Frontal cortex (tissue), 4 donors: ENCODE measurements at places on chromosomes 16 and 17. TPM values are rescaled to one million over a fixed set of nuclear protein-coding genes. Genes with fewer than 3 reads are reported as not detected.

The FN3KRP gene
- 24.1 TPM for total RNA-seq

The KRTAP3-3 gene
- total RNA-seq, result not detected

DNA sequence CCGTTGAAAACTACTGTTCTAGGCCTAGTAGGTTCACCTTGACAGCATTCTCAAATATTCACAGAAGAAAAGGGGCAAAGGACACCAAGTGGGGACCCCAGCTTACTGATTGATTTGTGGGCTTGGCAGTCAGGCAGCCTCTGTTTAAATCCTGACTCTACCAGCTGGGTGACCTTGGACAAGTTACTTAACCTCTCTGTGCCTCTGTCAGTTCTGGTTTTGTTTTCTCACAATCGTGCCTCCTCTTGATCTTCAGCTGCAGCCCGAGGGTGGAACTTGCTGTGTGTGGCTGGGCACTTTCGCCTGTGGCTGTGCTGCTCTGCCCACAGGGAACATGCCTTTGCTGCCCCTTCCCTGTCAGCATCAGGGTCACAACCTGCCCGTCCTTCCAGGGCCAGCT, 17.8 kb downstream of the RAP1GAP2 start:
- DNase-seq, result no peak

GRCh38 chr17:42708588-42708987, 26.3 kb downstream of the CNTNAP1 start:
- no peak for DNase-seq

- DNase-seq, result no peak
Observed at GRCh38 chr16:17520561-17520960, 49.8 kb upstream of the XYLT1 start.

DNA sequence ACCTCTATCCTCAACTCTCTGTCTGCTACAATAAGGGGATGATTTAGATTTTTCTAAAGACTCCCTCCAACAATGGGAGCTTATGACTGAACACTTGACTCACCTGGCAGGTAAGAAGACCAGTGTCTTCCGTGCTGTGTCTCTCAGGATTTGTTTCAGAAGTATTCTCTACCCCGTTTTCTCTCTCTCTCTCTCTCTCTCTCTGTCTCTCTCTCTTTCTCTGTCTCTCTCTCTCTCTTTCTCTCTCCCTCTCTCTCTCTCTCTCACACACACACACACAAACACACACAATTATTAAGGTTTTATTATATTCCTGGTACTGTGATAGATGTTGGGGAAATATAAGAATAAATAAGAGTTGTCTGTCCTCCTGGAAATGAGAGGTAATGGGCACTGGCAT, 263.9 kb downstream of the TOX3 start:
- no peak for DNase-seq

The ADCY9 gene
- total RNA-seq, result 6.5 TPM

The KRT25 gene
- not detected for total RNA-seq

GRCh38 chr16:88526008-88526905, 43.9 kb upstream of the ZC3H18 start:
- DNase-seq, result no peak

The DNAAF8 gene
- 1.2 TPM for total RNA-seq

- DNase-seq, result no peak
Observed at GRCh38 chr17:50505591-50506130, 2.6 kb upstream of the MYCBPAP start.

DNA sequence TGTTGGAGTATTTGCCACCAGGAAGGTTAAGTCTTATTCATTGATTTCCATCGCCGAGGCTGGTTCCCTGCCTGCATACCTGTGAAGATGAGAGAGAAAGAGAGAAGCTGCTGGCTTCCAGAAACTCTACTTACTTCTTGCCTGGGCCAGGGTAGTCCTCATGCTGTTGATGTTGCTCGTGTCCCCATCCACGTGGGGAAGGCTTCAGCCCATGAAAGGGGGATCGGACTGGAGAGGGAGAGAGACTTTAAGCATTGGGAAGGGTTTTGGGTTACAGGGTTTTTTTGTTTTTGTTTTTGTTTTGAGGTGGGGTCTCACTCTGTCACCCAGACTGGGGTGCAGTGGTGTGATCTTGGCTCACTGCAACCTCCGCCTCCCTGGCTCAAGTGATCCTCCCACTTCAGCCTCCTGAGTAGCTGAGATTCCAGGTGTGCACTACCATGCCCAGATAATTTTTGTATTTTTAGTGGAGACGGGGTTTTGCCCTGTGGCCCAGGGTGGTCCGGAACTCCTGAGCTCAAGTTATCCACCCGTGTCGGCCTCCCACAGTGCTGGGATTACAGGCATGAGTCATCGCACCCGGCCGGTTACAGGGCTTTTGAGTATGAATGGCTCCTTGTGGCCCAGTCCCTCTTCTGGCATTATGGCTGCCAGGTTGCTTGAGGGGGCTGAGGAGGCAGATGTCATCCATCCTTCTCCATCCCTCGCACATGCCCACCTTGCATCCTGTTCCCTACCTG, 26.6 kb downstream of the ITGB3 start:
- DNase-seq, result no peak

The OR1A1 gene
- not detected for total RNA-seq

GRCh38 chr17:57636274-57636673, 108.8 kb downstream of the CCDC182 start:
- no peak for DNase-seq

DNA sequence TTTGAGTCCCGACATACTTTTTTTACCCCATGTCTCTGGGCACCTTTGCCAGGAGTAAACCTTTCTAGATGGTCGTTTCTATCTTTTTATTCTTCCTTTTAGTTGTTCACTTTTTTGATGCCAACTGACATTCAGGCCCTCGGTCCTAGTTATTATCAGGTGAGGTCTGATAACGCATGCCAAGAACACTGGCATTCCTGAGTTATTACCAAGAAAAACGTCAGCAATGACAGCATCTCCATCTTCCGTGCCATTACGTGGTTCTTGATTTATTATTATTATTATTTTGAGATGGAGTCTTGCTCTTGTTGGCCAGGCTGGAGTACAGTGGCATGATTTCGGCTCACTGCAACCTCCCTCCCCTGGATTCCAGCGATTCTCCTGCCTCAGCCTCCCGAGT, 21.4 kb downstream of the HASPIN start:
- no peak for DNase-seq

The CA5A gene
- not detected for total RNA-seq

The TPSG1 gene
- total RNA-seq, result not detected

GRCh38 chr17:74210191-74211140, 2.9 kb upstream of the TTYH2 start:
- DNase-seq, result peak; percentile 73

DNA sequence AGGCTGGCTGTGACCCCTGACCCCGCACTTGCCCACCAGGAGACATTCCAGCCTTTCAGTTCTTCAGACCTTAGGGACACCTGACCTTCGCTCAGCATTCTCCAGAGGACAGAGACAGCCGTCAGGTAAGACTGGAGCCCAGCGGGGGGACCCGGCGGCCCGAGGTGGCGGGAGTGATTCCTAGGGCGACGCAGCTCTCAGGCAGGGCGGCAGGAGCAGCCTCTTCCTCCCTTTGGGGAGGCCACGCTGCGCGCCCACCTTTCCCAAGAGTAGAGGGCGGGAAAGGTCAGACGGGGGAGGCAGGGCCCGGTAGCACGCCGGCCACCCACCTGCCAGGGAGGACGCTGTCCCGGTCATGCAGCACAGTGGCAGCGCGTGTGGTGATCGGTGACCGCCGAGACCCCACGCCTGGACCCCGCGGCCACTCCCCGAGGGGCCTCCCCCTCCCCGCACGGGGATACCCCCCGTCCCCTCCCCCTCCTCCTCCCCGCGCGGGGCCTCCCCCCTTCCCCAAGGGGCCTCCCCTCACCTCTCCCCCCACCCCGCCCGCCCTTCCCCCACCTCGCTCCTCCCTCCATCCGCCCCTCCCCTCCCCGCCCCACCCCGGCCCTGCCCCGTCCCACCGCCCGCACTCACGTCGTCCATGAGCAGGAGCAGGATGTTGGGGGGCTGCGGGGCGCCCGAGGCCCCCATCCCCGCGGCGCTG, 472 bp downstream of the GALNS start:
- no peak for DNase-seq

The ZNF771 gene
- 9.0 TPM for total RNA-seq

The MOSMO gene
- 41.2 TPM for total RNA-seq

The KRTAP4-1 gene
- total RNA-seq, result not detected

- no peak for DNase-seq
Observed at GRCh38 chr17:77145612-77146245, 5.0 kb downstream of the SEC14L1 start.

DNA sequence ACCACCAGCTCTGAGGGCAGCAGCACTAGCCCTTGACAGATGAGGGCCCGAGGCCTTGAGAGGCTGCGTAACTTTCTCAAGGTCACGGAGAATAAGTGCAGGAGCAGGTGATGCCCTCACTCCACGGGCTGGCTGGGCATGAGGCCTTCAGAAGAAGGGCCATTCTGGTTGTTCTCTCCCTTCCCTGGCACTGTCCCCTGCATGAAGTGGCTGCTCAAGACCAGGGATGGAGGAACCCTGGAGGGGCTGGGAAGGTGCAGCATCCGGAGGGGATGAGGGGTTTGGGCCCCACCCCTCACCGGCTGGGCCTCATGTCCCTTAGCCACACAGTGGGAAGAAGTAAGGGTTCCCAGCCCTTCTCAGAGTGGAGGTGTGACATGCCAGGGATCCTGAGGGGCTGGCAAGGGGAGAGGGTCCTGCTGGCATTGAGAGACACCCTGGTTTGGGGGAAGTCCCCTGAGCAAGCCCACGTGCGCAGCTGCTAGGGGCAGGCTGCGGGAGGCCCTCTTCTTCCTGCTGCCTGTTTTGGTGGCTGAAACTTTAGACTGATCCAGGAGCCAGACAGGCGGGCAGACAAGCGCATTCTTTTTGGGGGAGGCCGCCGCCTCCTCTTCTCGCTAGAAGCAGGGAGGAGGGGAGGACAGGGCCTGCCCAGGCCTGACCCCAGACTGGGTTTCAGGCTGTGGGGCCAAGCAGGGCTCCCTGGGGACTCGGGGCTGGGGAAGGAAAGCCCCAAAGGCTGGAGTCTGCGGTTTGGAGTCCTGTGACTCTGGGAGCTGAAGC, 74.0 kb downstream of the N4BP1 start:
- DNase-seq, result no peak
